Fibroblast of skin of back (primary cell): ENCODE measurements at places on chromosomes 1 and 21.

DNA sequence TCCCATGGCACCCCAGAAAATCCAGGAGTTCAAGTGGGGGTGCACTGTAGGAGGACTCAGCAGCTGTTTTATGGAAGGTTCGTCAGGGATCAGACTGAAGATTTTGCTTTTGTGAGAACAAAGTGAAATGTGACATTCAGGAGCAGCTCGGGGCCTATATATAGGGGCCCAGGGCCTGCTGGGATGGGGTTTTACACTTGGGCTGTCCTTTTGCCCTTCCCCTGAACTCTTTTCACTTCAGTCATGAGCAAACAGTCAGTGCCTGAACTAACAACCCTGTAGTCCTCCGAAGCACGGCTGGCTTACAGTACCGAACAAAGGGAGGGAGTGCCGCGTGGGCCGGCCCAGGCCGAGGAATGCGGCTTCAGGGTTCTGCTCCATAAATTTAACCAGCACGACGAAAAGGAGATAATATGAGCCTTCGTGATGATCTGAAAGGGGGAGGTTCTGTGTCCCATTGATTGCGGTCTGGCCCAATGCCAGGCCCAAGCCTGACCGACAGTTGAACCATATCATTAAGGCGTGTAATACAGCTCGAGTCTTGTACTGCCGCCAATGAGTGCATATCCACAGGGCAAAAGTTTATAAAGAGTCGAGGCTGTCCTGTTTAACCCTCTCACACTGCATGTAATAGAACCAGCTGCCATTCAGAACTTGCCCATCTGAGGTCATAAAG, 139.9 kb downstream of the DHRS3 start:
- DNase-seq, result peak; percentile 91

DNA sequence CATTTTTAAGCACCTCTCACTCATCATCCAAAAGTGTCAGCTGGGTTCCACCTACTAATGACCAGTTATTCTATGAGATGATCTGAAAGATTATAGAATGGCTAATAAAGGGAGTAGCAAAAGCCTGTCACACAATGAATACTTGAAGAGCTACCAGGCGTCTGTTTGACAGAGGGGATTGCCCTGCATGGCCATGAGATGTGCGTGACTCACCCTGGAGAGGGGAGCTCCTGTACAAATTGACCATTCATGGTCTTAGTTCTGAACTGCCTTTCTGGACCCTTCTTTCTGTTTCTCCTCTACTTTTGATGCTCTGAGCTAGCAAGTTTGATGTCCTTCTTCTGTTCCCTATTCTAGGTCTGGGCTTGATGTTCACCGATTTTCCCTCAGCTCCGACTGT, 85.2 kb upstream of the ABCD3 start:
- peak; percentile 78 for DNase-seq

DNA sequence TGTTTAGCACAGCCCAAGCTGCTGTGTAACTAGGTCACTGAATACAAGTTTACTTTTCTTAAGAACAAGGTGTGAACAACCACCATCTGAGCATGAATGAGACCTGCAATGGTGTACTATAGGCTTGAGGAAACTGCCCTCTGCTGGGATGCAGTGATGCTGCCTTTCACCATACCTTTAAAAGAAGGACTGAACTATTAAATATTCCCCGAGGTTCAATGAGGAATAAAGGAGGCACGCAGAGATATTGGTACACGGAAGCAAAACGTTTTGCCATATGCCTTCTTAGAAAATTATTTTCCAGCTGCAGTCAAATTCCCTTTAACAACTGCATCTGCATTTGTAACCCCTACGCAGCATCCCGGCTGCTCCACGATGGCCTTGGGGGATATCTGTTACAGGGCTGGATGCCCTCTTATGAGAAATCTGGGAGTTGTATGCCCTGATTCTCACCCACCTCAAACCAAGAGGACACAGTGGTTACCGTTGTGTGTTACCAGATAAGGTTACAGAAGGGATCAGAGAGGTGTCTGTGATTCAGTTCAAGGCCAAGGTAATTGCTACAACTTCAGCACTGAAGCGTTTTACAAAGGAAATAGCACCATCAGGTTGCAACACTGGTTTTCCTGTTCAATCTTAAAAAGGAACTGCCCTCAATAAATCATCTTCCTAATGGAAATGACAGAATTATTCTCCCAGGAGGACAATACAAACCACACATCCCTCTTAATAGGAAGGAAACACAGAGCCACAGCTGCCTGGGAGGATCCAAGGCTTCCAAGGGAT, 470.5 kb downstream of the LTN1 start:
- peak; percentile 64 for DNase-seq

GRCh38 chr1:21651214-21652042, 17.7 kb downstream of the RAP1GAP start:
- DNase-seq, result no peak

DNA sequence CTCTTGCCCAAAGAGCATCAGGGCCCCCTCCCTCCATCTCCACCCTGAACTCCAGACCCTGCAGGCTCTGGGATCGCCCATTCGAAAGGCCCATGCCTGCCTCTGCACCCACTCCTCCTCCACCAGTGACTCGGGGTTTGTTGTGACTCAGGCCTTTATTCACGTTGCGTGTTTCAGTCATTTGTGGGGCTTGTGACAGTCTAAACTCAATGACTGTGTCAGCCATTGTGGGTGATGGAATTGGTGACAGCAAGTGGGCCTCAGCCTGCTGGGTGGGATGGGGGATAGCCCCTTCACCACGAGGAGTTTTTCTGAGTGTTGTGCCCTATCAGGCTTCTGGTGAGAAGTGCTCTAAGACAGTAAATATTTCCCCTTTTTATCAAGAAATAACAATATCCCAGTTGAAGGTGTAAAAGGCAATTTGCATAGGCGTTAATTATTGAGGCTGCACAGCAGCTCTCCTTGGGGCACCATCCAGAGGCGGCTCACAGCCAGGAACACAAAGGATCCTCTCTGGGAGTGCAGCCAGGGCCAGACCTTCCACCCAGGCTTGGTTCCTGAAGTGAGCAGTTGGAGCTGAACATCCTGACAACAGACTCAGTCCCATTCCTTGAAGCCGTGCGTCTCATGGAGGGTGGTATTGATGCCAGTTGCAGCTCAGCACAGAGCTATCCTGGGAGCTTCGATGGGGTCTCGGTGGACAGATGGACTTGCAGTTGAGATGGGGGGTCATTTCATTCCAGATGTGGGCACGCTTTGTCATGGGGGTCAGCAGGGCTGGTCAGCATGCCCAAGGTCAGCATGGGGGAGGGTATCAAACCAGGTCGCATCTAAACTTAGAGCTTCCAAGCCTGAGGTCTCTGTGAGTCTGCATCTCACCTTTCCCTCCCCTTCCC, 135.6 kb upstream of the CACNA1E start:
- no peak for DNase-seq

GRCh38 chr1:13784971-13785370, 85.0 kb downstream of the PRDM2 start:
- DNase-seq, result peak; percentile 35

DNA sequence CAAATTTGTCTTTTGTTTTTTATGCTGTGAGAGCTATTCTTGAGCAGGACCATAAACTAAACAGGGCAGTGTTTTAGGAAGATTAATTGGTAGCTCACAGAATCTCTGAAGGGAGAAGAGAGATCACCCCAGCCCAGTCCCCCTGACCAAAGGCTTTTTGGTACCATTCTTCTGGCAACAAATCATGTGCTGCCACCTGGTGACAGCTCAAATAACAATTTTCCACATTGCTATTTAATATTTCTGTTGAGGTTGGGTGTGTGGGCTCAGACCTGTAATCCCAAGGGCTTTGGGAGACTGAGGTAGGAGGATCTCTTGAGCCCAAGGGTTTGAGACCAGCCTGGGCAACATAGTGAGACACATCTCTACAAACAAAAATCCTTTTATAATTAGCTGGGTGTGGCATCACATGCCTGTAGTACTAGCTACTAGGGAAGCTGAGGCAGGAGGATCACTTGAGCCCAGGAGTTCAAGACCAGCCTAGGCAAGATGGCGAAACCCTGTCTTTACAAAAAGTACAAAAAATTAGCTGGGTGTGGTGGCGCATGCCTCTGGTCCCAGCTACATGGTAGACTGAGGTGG, 2.2 kb upstream of the TESK2 start:
- peak; percentile 59 for DNase-seq
